ENCODE measurements at places on chromosomes 2 and 18.

- no peak for DNase-seq
Observed at GRCh38 chr2:161972866-161973265, 101.1 kb downstream of the DPP4 start.

DNA sequence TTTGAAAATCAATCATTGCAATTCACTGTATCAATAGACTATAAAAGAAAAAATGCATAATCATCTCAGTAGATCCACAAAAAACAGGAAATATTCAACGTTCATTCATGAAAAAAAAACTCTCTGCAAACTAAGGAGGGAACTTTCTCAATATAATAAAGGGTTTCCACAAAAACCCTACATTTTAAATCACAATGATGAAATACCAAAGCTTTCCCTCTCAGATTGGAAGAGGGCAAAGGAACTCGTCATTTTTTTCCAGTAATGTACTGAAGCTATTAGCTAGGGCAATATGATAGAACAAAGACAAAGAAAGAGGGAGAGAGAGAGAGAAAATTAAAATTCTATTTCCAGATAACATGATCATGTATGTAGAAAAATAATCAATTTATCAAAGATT, 167.1 kb upstream of the RBMS1 start:
- DNase-seq, result no peak

DNA sequence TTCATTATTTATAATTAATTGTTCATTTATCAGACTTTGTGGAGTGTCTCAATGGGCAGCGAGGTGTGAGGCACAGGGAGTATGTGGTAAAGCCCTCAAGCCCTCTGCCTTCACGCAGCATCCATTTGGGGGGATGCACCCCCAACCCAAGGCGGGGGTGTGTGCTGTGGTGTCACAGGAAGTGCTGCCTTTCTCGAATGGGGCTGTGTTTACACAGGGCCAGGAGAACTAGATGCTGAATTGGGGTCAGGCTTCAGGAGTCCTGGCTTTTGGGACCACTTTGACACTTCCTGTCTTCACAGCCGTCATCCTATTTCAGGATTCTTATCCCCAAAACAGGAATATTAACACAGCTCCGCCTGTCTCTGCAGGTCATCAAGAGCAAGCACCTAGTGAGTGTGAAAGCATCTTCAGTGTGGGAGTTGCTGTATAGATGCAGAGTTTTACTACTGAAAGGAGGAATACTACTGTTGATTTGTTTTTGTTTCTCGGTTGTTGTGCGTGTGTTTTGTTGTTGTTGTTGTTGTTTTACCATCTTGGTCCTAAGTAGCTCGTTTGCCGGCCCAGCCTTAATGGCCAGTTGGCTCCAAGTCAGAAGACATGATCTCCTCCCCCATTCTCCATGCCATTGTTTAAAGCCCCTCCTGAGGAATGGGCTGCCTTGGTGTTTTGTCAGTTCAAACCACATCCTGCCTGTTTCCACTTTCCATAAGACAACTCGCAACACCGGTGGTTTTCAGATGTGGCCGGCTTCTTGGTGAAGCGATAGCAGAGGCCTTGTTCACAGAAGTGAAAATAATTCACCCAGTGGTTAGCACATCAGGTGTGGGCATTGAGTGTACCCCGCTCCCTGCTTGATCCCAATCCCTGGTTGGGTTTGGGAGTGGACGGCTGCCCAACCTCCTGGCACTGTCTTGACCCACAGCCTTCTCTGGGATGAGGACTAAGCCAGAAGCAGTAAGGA, 221.3 kb downstream of the BCL2 start:
- peak; percentile 79 for DNase-seq

DNA sequence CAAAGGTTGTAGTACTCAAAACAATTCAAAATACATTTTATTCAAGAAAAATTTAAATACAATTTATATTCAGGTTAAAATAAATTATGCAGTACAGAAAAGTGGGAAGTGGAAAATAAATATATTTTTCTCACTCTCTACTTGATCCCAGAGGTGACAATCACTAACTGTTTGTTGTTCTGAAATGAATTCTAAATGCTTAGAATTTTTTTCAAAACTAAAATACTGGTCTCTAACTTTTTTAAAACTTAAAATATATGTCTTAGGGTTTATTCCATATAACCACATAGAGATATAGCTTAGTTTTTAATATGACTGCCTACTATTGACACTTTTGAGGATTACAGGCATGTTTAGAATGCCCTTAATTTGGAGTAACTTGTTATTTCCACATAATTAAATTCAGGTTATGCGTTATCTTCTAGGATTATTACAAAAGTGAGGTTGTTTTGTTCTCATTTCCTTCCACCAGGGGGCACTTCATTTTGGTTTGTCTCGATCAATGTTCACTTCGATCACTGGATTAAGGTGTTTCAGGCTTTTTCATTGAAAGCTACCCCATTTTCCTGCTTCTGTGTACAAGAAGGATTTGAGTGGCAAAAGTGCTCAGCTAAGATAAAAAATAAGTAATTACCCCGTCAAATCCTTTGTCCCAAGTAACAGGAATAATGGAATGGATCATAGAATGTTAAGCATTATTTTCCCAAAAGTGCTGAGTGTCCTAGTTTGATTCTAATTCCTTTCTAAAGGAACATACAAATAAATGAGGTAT, 27.1 kb upstream of the TFPI start:
- peak; percentile 11 for DNase-seq

DNA sequence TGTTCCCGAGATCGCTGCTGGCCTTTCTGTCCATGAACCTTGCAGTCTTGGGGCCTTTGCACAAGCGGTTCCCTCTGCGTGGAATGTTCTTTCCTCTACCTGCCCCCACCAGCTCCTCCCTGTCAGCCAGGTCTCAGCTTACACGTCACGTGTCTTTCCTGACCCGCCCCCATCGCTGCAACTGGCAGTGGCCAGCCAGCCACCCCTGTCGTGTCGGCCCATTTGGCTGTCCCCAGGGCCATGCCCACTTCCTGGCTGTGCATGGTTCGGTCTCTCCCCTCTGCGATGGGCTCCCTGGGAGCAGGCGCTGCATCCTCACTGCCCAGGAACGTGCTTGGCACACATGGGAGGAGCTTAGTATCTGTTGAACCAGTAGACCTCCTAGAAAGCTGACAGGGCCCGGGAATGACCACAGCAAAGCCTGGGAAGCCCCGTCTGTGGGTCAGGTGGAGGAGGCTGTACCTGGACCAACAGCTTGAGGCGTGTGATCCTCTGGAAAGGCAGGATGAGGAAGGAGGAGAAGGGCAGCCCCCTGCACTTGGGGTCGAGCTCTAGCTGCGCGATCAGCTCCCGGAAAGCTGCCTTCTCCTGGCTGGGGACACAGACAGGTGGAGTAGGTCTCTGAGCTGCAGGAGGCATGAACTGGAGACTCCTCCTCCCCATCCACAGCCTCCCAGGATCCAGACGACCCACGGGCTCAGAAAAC, 21.0 kb downstream of the SNORC start:
- no peak for DNase-seq

DNA sequence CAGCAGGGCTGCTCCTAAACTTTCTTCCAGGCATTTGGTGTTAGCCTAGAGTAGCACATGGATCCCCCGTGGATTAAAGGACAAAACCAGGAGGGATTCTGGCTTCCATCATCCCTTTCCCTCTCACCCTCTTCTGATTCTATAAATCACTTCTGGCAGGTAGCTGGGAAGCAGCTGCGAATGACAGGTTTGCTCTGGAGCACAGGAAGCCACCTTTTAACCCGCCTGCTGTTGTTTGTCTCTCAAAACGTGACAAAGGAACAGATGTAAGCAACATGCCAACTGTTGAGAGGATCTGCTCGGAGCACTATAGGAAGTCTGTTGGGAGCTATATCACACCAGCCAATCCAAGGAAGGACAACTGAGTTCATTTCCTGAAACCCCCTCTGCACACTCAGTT, 101.9 kb downstream of the ACTR2 start:
- no peak for DNase-seq

DNA sequence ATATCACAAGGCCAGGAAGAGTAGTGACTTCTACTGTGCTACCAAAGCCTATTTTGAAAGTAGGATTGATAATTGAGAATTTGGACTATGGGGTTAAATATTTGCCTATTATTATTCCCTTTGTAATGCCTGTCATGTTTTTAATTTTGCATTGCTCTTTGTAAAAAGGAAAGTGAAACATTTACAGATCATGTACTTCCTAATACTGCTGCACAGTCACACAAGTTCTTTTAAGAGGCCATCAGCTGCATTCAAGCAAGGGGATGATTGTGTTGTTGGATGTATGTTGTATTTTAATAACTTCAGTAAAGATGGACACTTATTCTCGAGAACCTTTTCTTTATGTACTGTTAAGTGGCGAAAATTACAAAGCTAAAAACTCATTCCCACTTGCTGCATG, 70.1 kb downstream of the PLEKHA3 start:
- no peak for DNase-seq

DNA sequence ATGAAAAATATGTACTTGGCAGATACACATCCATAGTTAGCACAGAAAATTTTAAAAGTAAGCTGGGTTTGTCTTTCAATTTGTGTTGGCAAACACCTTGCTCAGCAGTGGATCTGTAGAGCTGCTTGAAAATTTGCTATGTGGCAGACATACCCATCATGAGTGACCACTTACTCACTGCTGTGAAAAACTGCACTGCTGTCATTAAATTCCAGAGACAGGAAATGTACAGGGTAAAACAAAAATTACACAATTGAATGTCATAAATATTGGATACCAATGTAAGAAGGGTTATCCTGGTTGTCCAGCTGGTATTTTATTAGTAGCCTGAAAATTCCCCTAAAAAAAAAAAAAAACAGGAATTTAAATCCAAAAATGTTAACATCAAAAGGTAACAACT, 24.5 kb downstream of the NIF3L1 start:
- DNase-seq, result no peak
